ENCODE measurements at places on chromosomes 3 and 15.

DNA sequence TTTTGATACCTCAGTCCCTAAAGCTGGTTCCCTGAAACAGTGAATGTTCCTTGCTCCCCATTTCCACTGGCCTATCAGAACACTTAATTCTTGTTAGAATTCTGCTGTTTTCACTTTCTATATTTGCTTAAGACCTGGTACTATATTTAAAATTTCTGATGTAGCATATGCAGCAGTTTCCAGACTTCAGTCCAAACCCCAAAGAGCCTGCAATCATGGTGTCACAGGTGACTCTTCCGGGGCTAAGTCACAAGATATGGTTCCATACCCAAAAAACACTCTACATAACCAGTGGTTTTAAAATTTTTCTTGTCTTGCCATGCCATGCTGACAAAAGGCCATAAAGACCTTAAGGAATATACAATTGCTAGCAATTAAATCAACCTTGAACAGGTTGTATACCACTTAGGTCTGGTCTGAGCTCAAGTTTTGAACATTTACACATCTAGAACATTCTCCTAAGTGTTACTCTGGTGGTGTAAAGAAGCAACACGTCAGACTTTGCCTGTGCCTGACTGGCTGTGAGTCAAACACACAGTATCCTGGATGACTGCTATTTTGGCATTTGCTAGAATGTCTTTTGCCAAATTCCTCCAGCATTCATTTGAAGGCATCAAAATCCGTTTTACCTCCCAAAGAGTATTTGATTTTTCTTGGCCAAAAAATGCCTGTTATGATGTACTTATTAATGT lies 160.0 kb downstream of the FRMD5 start:
- DNase-seq = no peak

DNA sequence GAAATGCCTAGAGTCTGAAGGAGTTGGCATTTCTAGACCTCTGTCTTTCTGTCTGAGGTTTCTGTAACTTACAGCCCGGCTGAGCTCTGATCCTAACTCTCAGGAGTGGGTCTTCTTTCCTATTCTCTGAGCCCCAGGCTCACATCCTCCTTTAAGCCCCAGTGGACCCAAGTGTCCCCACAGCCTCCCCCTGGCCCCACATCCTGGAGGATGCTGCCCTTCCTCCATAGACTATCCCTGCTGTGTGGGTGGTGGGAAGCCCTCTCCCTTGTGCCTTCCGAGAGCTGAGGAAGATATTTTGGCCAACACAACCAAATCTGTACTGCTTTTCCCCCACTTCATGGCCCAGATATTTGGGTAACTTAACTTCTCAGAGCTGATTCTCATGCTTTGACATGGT lies 151.3 kb downstream of the LRTM1 start:
- DNase-seq = no peak

DNA sequence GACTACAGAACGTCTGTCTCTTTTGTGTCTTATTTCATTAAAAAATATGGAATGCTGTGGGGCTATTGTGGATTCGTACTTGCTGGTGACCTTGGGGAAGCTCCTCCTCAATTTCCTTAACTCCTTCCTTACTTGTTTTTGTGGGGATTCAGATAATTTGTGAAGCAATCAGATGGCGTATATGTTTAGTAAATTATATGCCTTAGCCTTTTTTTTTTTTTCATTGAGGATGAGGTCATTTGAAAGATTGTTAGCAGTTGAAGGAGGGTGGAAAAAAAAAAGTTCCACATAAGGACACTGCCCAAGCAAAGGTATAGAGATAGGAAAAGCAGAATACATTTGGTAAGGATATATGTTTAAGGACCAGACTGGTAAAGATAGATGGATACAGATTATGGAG lies 3.3 kb downstream of the RNF13 start:
- DNase-seq = no peak

DNA sequence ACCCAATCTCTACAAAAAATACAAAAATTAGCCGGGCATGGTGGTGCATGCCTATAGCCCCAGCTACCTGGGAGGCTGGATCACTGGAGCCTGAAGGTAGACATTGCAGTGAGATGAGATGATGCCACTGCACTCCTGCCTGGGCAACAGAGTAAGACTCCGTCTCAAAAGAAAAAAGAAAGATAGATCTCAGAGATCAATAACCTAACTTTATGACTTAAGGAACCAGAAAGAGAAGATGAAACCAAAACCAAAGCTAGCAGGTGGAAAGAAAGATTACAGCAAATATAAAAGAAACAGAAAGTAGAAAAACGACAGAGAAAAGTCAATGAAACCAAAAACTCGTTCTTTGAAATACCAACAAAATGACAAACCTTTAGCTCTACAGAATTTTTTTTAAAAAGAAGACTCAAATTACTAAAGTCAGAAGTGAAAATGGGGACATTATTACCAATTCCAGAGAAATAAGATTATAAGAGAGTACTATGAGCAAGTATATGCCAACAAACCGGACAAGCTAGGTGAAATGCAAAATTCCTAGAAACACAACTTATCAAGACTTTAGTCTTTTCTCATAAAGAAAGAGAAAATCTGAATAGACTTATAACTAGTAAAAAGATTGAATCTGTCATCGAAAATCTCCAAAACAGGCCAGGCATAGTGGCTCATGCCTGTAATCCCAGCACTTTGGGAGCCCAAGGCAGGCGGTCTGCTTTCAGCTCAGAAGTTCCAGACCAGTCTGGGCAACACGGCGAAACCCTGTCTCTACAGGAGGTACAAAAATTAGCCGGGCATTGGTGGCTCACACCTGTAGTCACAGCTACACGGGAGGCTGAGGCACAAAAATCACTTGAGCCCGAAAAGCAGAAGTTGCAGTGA lies 35.0 kb downstream of the ACAP2 start:
- no peak for DNase-seq

- peak; percentile 53 for DNase-seq
Measured at GRCh38 chr3:141000027-141000663, 51.0 kb upstream of the SPSB4 start.

GRCh38 chr15:63811942-63812550 lies 21.7 kb downstream of the HERC1 start:
- no peak for DNase-seq

Measured in hippocampal formation (tissue), 2 donors.